Activated CD8-positive, alpha-beta memory T cell treated with anti-CD3 and anti-CD28 coated beads, Interleukin-2, amount 50 U/mL, for 48 hours (primary cell): ENCODE measurements at places on chromosomes 12 and 14.

- no peak for DNase-seq
Measured at GRCh38 chr12:46942579-46942978, 116.8 kb upstream of the SLC38A4 start.

DNA sequence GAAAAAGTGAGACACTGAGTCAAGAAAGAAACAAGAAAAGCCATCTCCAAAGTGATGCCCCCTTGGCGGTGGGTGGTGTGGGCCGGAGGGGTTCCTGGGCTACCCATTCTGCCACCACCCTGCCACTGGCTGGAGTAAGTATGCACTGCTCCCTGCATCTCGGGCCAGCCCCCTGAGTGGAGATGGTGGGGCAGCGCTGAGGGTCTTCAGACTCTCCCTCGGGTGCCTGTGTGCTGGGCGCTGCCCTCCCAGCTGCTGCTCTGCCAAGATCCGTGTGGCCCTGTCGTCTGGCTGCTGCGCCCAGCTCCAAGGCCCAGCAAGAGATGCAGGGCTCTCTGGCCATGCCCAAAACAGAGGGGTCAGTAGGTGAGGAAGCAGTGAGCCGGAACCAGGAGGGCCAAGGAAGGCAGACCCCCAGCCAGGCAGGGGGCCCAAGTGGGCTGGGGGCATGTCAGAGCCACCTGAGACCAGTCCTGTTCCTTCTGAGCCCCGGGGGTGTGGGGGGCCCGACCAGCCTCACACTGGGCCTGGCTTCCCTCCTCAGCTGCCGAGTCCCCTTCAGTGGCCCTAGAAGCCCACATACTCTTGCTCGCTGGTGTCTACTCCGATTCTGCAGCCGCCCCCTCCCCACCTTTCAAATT lies 5.2 kb downstream of the GPR132 start:
- no peak for DNase-seq

DNA sequence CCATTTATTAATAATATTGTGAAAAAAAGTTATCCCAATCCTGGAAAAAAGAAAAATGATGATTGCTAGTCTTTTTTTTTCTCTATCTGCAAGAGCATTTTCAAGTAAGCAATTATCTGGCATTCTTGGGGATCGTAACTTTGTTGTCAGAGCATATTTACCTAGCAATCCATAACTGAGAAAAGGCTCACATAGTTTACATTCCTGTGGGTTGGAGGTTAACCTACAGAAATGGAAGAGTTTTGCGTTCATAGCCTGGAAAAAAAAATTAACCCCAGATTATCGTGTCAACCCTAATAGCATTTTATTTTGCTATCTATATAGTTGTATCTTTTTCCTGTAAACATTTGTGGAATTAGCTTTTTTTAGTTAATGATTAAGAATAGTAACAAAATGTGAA lies 292.3 kb downstream of the DAD1 start:
- DNase-seq = no peak

DNA sequence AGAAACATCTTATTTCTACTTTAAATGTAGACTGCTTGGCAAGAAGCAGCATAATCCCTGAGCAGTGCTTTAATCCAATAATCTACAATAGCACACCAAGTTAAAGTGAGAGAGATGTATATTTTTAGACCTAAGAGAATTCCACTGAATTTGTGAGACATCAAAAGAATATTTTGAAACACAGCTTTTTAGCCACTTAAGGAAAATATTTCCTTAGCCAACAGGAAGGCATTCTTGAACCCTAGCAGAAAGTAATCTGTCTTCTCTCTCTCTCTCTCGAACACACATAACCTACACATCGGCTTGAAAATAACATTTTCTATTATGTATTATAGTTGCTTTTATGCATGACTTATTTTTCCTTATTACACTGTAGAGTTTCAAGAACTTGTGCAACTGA lies 34.0 kb downstream of the KITLG start:
- DNase-seq = no peak
